Myometrial cell (primary cell): ENCODE measurements at places on chromosomes 11 and 22. TPM values are rescaled to one million over a fixed set of nuclear protein-coding genes. Genes with fewer than 3 reads are reported as not detected.

Gene TTC12
- total RNA-seq = 5.2 and 9.6 TPM in 2 replicates

Gene APOL2
- 53.9 and 56.0 TPM in 2 replicates for total RNA-seq

Gene GGTLC2
- not detected in 2 replicates for total RNA-seq

Gene MRGPRF
- 34.2 and 39.2 TPM in 2 replicates for total RNA-seq

Gene NXPE2
- total RNA-seq = not detected in 2 replicates

Gene CSKMT
- total RNA-seq = 2.9 and 20.2 TPM in 2 replicates

Gene GLB1L2
- total RNA-seq = 0.18 and 0.29 TPM in 2 replicates

Gene XKR3
- not detected in 2 replicates for total RNA-seq
